ENCODE measurements at places on chromosomes 2 and 18. TPM values are rescaled to one million over a fixed set of nuclear protein-coding genes. Genes with fewer than 3 reads are reported as not detected.

DNA sequence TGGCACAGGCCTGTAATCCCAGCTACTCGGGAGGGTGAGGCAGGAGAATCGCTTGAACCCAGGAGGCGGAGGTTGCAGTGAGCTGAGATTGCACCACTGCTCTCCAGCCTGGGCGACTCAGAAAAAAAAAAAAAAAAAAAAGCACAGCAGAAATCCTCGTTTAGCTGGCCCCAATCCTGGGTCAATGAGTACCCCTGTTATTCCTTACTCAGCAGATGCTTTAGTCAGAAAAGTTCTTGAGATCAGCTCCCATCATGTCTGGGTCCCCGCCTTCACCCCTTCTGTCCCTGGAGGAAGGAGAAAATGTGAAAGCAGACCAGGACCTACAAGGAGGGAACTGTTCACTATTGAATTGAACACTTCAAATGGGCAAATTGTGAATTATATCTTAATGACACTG is 16.4 kb upstream of the KCNG3 start:
- DNase-seq, result no peak

- DNase-seq, result no peak
Measured at GRCh38 chr2:64214281-64215115, 70.3 kb upstream of the PELI1 start.

DNA sequence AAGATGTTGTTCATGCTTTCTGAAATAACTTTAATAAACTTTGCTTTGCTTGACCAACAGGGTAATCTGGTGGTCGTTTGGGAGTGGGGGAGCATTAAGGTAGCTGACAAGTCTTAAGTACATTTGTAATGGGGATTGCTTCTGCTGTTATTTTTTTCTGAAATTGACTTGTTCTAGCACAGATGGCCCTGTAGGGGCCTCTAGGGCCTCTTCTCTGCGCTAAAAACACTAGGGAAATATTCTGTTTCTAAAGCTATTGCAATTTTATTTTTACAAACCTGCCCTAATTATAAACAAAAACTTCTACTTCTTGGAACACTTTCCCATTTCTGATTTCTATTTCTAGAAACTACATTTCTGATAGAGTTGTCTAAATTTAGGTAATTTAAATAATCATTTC is 191.3 kb upstream of the KCNJ3 start:
- DNase-seq, result no peak

SOX11 gene
- total RNA-seq, result 9.8 TPM

LRRC30 gene
- 0.32 TPM for total RNA-seq

All from urinary bladder (tissue), 4 donors.